ENCODE measurements at places on chromosomes 1 and 21.

DNA sequence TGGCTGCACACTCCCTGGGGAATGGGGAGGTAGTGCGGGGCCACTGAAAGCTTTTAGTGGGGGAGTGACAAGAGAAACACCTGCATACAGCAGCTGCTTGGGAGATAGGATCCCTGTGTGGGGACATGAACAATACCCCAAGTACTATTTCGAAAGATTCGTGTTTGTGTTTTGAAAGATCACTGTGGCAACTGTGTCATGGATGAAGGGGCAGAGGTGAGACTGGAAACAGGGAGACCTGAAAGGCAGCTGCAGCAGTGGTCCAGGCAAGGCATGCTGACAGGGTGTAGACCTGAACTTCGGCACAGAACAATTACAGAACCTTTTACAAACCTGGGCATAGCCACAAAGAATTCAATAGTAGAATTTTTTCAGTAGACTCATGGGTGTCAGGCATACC, 32.9 kb downstream of the TENT5C start:
- no peak for ATAC-seq

- ATAC-seq, result peak; percentile 81
Observed at GRCh38 chr1:100866041-100866900, 28.4 kb downstream of the EXTL2 start.

GRCh38 chr1:227756172-227756959, 21.1 kb downstream of the SNAP47 start:
- no peak for ATAC-seq

DNA sequence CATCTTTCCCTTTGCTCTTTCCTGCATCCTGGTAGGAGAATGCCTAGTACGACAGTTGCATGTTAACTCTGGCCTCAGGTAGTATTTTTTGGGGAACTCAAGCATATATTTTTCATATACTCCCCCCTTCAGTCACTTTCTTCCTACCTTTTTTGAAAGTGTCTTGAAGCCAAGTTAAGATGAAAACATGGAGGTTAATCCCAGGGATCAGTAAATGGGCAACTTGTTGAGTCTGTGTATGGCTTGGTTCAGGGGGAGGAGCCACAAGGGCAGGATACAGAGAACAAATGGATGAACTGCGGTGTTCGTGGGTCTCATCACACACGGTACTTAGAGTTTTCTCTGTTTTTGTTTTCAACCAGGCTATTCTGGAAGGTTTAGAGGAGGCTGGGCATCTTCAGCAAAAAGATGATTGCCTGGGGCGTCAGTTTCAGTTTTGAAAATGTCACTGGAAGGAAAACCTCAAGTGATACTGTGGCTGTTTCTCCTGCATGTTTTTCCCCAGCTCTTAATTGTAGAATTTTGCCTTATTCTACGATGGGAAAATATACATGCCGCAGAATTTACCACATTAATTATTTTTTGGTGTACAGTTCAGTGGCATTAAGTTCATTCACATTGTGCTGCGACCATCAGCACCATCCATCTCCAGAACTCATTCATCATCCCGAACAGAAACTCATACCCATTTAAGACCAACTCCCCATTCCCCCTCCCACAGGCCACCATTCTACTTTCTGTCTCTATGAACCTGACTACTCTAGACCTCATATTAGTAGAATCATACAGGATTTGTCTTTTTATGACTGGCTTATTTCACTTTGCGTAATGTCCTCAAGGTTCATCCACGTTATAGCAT, 71.5 kb downstream of the MAP10 start:
- no peak for ATAC-seq

- peak; percentile 99 for ATAC-seq
Observed at GRCh38 chr1:209808059-209808581, 2.2 kb upstream of the IRF6 start.

- ATAC-seq, result no peak
Observed at GRCh38 chr1:219402925-219403324, 210.0 kb downstream of the ZC3H11B start.

DNA sequence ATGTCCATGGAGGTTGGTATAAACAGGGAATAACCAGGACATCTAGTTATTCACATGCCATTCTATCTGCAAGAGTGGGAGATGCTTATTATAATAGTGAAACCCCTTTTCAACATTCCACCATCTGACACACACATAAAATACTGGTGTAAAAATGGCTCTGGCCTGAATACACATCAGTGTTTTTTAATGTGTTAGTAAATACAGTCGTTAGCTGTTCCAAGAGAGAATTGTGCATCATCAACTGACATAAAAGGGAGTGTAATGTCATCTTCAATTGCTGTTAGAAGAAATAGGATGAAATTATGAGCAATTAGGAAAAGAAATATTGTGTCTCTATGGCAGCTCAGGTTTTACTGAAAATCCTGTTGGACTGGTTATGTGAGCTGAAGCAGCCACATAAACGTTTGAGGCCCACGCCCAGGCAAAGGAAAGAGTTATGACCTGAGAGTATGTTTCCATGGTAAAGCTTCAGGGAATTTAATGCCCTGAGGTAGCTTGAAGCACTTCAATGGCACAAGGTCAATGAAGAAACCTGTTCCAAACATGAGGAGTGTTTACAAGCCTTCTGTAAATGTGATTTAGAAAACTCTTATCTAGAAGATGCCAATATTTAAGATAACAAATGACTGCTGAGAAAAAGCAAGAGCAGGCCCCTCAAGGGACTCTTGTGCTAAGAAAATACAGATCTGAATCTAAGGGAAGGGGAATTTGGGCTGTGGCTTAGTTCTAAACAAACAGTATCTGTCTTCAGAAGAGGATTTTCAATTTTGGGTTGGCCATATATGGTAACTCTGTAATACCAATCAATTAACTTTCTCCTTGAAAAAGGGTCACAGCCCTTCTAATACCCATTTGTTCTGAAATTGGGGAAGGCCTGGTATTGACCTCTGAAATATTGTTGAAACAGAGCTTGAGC, 384.3 kb downstream of the SEC16B start:
- ATAC-seq, result no peak

DNA sequence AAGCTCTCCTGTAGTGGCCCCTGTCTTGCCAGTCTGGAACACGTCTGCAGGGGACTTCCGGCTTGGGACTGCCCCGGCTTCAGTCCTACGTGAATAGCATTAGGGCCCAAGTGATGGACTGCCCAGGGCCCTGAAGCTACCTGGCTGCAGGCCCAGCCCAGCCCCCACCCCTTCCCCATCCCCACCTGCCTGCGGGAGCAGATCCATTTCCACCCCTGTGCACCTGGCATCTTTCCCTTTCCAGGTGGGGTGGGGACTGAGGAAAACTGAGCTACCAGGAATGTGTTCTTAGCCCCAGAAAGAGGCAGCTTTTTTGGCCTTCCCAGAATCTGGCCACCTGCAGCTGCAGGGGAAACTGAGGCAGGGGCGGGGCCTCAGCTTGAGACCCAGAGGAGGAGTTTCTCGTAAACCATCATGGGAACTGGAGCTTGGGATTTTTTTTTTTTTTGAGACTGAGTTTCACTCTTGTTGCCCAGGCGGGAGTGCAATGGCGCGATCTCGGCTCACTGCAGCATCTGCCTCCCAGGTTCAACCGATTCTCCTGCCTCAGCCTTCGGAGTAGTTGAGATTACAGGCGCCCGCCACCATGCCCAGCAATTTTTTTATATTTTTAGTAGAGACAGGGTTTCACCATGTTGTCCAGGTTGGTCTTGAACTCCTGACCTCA, 3.2 kb downstream of the EDN2 start:
- no peak for ATAC-seq
